ENCODE measurements at places on chromosomes 6 and 20.
A peak's percentile ranks its signal among the peaks of the same experiment; 100 is the strongest.

- DNase-seq = no peak
Measured at GRCh38 chr20:36792422-36792821, 18.9 kb upstream of the DSN1 start.

GRCh38 chr6:53373638-53374037, 24.9 kb upstream of the ELOVL5 start:
- DNase-seq = no peak

DNA sequence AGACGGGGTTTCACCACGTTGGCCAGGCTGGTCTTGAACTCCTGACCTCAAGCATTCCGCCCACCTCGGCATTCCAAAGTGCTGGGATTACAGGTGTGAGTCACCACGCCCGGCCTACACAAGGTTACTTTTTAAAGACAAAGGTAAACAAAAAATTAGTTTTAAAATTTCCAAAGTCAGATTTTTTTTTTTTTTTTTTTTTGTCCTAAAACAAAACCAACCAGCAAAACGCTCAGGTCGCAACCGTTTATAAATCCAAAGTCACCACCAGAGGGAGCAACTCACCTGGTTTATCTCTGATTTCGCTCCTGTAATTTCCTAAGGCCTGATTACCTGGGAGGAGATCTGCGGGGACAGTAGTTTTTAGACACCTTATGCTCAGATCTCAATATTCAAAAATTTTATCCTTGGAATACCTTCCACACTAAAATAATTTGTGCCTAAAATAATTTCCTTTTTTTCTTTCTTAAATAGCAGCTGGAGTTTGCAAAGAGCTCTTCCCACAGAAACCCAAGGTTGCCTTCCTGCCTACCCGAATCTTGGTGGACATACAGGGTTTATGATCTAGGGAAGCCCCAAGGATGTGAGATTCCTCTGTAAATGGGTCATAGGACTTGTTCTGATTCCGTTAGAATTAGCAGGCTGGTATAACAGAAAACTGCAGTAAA, 19.8 kb upstream of the TREM1 start:
- DNase-seq = peak; percentile 50

- no peak for DNase-seq
Measured at GRCh38 chr6:138032571-138032970, 74.6 kb downstream of the PERP start.

- DNase-seq = no peak
Measured at GRCh38 chr20:20609522-20609921, 102.9 kb downstream of the RALGAPA2 start.

DNA sequence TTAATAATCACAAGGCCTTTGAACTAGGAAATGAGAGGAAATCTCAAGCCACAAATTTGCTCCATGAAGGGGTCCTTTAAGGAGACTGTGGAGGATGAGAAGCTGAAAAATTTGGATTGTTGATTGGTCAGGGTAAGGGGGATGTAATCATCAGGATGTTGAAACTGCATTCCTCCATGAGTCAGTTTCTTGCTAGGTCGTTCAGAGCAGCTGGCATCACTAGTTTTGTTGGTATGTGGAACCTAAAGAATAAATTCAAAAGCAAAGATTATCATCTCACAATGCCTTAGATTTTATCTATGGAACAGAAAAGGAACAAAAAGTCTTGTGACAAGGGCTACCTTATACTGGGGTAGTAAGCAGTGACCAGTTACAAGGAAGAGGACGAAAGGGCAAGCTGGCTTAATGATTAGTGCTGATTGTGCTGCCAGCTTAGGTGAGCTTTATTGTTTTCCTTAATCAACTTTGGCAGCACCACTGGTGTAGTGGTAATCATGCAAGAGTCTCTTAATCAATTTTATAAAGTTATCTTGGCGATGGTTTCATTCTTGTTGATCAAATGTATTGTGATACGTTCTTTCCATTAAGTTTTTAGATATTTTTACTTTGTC, 36.6 kb downstream of the CRISP2 start:
- no peak for DNase-seq

DNA sequence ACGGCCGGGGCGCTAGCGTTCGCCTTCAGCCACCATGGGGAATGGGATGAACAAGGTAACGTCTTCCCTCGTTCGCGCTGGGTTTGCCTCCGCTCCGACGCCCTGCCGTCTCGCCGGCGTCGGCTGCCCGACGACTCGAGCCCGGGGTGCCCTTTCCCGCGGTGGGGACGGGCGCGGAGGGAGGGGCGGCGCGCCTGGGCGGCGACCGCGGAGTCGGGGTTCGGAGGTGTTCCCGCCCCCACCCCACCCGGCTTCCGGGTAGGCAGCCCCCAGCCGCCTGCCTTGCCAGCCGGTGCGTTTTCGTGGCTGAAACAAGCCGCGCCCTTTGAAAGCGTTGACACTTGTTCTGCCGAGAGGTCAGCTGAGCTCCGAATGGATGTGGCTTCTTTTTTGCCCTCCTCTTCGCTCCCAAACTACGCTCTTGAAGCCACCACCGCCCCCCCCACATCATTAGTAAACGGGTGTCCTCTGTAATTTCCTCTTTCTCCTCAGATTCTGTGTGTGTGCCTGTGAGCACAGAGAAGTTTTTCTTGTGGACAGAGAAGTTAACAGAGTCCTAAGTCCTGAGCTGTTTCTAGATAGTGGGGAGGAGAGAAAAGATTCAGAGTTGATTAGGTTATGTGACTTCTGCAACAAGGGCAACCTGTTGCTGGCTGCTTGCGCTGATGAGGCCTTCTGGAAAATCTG, 362 bp downstream of the DUSP22 start:
- DNase-seq = peak; percentile 80

DNA sequence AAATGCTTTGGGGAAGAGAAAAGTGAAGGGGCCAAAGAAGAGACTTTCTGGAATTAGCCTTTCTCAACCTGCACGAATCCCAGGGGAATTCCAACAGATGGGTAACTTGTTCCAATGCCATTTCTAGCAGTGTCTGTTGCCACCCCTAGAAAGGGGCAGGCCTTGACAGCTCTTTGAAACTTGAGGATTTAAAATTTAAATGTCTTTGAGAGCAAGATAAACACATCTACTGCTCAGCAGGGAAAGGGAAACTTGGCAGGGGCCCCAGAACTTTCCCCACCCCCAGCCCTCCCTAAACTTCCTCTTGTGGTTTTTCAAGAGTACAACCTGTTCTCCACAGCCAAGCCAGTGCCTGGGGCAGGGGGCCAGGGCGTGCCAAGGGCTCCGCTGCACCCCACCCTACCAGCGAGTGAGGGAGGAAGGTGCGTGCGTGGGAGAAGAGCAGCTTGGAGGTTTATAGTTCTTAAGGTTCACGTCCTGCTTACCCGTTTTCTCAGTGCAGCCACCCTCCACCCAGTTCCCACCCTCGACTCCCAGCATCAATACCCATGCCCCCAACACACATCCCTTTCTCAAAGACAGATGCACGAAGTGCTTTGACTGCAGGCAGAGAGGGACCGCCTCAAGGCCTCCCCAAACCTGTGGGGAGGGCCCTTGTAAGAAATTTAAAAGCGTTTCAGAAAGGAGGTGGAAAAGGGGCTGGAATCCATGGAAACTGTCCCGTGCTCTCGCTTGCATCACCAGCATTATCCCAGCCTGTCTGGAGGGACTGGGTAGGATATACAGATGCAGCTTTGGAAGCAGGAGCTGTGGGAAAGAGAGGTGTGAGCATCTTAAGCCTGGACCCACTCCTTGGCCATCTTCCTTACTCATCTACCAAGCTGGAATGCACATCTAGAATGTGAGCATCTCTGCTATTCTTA, 4.5 kb upstream of the TAF8 start:
- peak; percentile 75 for DNase-seq

- DNase-seq = no peak
Measured at GRCh38 chr6:136517002-136517401, 33.2 kb downstream of the MAP7 start.

DNA sequence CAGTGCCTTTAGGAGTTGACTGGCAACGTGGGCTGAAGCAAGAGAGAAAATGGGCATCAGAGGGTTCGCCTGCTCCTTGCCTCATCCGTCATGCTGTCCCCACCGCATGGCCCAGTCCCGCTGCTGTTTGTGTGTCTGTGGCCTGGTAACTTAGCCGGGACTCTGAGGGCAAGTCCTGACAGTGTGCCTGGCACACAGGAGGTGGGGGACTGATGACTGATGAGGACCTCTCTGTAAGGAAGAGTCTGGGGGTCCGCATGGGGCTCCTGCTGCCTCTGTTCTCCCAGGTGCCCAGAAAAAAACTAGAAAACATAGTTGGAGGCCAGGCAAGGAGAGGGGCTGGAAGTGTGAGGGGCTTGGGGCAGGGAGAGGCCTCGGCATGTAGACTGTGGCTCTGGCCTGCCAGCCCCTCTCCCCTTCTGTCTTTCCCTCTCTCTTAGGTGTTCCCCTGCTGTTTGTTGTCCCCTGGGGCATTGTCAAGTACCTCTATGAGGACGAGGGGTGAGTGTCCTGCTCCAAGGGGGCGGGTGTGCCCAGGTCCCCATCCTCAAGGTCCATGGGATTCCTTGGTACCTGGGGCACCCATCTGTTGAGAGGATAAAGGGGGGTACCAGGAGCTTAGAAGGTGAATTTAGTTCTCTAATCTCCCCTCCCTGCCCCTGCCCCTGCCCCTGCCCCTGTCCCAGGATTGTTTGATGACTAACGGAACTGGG, 29.5 kb downstream of the GLP1R start:
- DNase-seq = no peak
